ENCODE measurements at places on chromosomes 2 and 18. TPM values are rescaled to one million over a fixed set of nuclear protein-coding genes. Genes with fewer than 3 reads are reported as not detected.

SMYD5 gene
- 26.5 TPM for total RNA-seq

KCNG2 gene
- total RNA-seq: not detected

C18orf54 gene
- 8.6 TPM for total RNA-seq

GLI2 gene
- total RNA-seq: 14.9 TPM

ZNF396 gene
- 0.65 TPM for total RNA-seq

CIAO1 gene
- total RNA-seq: 91.8 TPM

ACMSD gene
- total RNA-seq: not detected

PPM1G gene
- total RNA-seq: 77.7 TPM

ZNF516 gene
- 39.4 TPM for total RNA-seq

MTERF4 gene
- 32.6 TPM for total RNA-seq

ICOS gene
- total RNA-seq: not detected

SATB2 gene
- 3.3 TPM for total RNA-seq

PCARE gene
- not detected for total RNA-seq

TOGARAM2 gene
- 0.09 TPM for total RNA-seq

TRABD2A gene
- total RNA-seq: 6.0 TPM

PSMA8 gene
- total RNA-seq: not detected

SPHKAP gene
- not detected for total RNA-seq

COBLL1 gene
- total RNA-seq: 26.9 TPM

PSTPIP2 gene
- total RNA-seq: 16.7 TPM

FHOD3 gene
- total RNA-seq: 85.5 TPM

CCDC141 gene
- not detected for total RNA-seq

PLCD4 gene
- total RNA-seq: 0.59 TPM

CHRNA1 gene
- 1.5 TPM for total RNA-seq

SERPINB7 gene
- 31.5 TPM for total RNA-seq

TUBA4B gene
- total RNA-seq: not detected

NAPG gene
- 53.5 TPM for total RNA-seq

MAL gene
- not detected for total RNA-seq

HOXD13 gene
- 2.4 TPM for total RNA-seq

SPATA3 gene
- total RNA-seq: not detected

ILKAP gene
- total RNA-seq: 18.5 TPM

RPRM gene
- not detected for total RNA-seq

MAPK4 gene
- total RNA-seq: not detected

DPP10 gene
- 0.74 TPM for total RNA-seq

ACVR1C gene
- 0.37 TPM for total RNA-seq

LRATD1 gene
- 0.30 TPM for total RNA-seq

CYS1 gene
- 0.37 TPM for total RNA-seq

SULT1C4 gene
- 0.30 TPM for total RNA-seq

DYNAP gene
- total RNA-seq: not detected

PIKFYVE gene
- total RNA-seq: 35.9 TPM

LBX2 gene
- 1.3 TPM for total RNA-seq

MAPRE2 gene
- total RNA-seq: 15.4 TPM

CSRNP3 gene
- 3.9 TPM for total RNA-seq

Measured in smooth muscle cell of the umbilical artery (primary cell).